ENCODE measurements at places on chromosomes 2 and 18. TPM values are rescaled to one million over a fixed set of nuclear protein-coding genes. Genes with fewer than 3 reads are reported as not detected.

DNA sequence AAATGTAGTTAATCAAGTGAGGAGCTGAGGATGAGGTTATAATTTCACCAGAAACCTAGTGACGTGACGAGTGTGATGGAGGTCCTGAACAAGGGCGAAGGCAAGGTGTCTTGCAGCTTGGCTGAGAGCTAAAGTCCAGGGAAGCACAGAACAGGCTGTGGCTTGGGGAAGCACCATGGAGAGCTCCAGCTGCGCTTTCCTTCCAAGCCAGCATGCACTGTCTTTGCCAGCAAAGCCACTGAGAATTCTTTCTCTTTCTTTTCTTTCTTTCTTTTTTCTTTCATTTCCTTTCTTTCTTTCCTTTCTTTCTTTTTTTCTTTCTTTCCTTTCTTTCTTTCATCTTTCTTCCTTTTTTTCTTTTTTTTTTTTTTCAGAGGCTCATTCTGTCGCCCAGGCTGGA lies 239.3 kb downstream of the FBXO15 start:
- DNase-seq, result peak; percentile 10

DNA sequence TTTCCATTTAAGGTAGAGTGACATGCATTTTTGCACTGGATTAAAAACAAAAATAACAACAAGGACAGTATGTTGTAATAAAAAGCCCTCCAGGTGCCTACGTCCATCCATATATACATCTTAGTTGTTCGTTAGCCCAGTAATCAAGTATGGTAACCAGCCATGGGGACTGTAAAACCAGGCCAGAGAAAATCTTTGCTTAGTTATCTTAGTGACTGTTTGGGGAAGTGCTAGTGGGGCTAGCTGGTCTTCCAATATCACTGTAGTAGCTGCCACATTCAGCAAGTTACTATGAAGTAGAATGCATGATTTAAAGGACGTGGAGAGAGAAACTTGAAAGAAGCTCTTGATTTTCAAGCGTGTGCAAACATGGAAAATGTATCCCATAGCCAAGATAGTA lies 95.9 kb upstream of the STON1 start:
- DNase-seq, result no peak

- no peak for DNase-seq
Observed at GRCh38 chr2:37790019-37790418, 118.6 kb upstream of the CDC42EP3 start.

DNA sequence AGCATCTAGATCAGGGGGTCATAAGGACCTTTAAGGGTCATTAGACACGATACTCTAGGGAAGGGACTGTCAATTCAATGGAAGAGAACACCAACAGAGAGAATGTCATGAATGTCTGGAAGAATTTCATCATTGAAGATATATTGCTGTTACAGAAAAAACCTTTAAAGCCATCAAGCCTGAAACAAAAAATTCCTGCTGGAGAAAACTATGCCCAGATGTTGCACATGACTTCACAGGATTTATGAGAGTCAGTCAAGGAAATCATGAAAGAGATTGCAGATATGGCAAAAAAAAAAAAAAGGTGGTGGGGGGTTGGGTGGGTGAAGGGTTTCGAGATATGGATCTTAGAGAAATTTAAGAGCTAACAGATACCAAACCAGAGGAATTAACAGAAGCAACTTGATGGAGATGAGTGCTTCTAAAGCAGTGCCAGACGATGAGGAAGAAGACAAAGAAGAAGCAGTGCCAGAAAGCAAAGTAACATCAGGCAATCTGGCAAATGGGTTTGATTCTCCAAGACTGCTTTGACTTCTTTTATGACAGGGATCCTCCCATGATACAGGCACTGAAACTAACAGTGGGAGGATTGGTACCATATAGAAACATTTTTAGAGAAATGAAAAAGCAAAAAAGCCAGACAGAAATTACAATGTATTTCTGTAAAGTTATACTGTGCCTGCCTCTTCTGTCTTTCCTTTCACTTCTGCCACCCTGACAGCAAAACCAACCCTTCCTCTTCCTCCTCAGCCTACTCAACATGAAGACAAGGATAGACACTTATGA lies 28.5 kb downstream of the MAP4K3 start:
- no peak for DNase-seq

- DNase-seq, result no peak
Observed at GRCh38 chr2:141641462-141641861, 489.4 kb downstream of the LRP1B start.

- no peak for DNase-seq
Observed at GRCh38 chr18:12301263-12302005, 6.6 kb upstream of the TUBB6 start.

- no peak for DNase-seq
Observed at GRCh38 chr2:164784376-164784775, 57.2 kb downstream of the COBLL1 start.

GRCh38 chr2:38592951-38593350 lies 9.8 kb downstream of the HNRNPLL start:
- no peak for DNase-seq

DNA sequence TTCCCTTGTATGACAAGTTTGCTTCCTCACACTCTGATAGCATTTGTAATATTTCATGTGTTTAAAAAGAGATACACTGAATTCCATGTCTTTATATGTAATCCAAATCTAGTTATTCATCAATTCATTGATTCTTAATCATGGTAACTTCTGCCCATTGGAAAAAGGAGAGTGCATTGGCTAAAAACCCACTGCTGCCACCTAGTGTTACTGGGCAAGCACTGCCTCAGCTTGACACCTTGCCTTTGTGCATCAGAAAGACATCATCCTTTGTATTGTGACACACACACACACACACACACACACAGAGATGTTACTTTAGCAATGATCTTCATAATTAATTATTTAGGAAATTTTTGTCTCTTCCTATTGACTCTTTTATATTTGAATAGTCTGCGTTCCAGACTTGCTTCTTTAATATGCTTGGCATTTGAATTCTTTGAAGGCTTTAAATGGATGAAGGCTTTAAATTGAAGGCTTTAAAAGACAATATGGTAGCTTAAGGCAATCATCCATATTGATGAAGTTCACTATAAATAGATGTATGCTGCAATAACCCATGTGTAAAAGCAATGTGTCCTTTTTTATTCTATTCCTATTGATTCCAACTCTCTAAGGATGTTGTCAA lies 414.2 kb upstream of the CHST9 start:
- DNase-seq, result peak; percentile 49

GRCh38 chr2:62475172-62476011 lies 30.6 kb downstream of the TMEM17 start:
- no peak for DNase-seq

- DNase-seq, result no peak
Observed at GRCh38 chr2:143524559-143525401, 395.6 kb downstream of the ARHGAP15 start.

DNA sequence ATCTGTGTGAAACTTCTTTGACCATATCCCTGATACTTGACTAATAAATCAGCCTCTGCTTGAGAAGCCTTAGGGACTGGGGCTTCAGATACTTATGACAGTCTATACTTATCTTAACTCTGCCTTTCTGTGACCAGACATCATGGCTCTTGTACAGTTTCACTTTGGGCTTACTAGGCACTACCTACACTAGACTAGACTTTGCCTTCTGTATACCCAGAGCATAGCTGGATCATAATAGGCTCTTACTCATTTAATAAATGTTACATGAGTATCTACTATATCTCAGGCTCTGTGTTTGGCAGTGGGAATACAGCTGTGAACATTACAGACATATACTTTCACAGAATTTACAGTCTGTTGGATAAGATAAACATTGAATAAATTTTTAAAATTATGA lies 9.0 kb downstream of the UGP2 start:
- no peak for DNase-seq

DNA sequence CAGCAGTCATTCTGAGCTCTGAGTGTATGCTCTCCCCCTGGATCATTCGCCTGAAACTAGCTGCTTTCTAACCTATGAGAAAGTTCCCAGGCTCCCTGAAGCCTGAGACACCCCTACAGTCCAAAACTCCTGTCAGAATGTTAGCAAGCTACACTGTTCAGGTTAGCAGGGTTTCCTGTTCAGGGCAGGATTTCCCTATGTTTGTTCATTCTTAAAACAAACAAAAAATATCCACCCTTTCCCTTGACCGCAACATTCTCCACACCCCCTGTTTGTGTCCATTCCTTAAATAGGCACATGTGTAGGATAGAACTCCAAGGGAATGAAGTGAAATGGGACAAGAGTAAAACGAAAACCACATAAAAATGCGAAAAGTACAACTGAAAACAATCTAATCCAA lies 83.1 kb downstream of the KLF7 start:
- no peak for DNase-seq

GRCh38 chr2:84701880-84702279 lies 179.0 kb downstream of the TRABD2A start:
- DNase-seq, result no peak

DNA sequence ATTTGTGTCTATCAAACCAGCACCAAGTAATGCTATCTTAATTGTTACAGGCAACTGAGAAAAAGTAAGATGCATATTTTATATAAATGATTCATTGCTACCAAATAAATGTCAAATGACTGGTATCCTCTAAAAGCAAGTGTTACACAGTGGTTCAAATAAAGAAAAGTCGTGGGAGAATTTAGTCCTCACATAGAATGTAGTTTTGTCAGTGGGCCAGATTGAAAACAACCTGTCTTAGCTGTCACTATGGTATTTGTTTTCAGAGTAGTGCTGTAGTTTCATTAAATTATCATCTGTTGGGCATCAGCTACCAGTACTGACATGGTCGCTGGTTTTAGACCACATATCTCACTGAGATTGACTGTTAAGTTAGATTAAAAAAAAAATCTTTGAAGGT lies 10.2 kb upstream of the EIF2AK3 start:
- no peak for DNase-seq

The ATP6V1B1 gene
- not detected for total RNA-seq

The LBX2 gene
- total RNA-seq, result 0.31 TPM

The M1AP gene
- 0.10 TPM for total RNA-seq

The GTF2A1L gene
- total RNA-seq, result not detected

The GPBAR1 gene
- total RNA-seq, result not detected

The TSGA10 gene
- total RNA-seq, result 7.2 TPM

The LRRTM1 gene
- total RNA-seq, result not detected

The TMEM182 gene
- total RNA-seq, result 6.3 TPM

The SULT1C4 gene
- not detected for total RNA-seq

The G6PC2 gene
- total RNA-seq, result not detected

The SP5 gene
- not detected for total RNA-seq

The STARD6 gene
- total RNA-seq, result not detected

The CKAP2L gene
- total RNA-seq, result 49.2 TPM

Data from activated naive CD4-positive, alpha-beta T cell treated with anti-CD3 and anti-CD28 coated beads for 36 hours (primary cell).